Hematopoietic multipotent progenitor cell treated with erythropoietin and hydrocortisone succinate and interleukin-3 and kit ligand, for 8 days (in vitro differentiated cells): ENCODE measurements at places on chromosomes 12 and 14.
A peak's percentile ranks its signal among the peaks of the same experiment; 100 is the strongest.

DNA sequence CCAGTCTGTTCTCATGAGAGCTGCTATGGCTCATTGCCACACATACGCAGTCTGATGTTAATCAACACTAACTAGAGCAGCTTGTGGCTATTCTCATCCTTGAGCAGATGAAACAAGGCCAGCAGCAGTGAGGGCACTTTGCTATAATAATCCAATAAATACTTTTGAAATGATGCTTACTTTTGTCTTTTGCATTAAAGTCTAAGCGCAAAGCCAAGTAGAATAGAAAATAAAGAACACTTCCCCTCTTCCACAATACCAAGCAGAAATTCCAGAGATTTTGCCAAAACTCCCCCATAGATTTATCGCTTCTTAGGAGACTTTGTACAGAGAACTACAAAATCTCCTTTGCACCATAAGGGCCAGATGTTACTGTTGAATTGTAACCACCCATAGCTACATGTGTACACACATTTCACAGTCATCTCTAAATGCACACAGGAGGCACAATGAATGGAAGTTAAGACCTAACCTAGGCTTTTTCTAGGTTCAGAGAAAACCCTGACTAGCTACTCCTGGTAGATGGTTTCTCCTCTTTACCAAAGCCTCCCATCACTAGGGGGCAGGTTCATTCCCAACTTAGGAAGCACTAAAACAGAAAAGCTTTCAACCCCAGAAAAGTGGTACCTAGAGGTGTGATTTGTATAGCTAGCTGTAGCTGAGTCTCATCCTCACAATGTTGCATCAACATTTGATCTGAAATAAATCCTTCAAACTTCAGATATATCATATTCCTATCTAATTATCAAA lies 119.3 kb downstream of the HMGA2 start:
- no peak for DNase-seq

- DNase-seq: no peak
Measured at GRCh38 chr12:116138364-116138763, 139.1 kb downstream of the MED13L start.

DNA sequence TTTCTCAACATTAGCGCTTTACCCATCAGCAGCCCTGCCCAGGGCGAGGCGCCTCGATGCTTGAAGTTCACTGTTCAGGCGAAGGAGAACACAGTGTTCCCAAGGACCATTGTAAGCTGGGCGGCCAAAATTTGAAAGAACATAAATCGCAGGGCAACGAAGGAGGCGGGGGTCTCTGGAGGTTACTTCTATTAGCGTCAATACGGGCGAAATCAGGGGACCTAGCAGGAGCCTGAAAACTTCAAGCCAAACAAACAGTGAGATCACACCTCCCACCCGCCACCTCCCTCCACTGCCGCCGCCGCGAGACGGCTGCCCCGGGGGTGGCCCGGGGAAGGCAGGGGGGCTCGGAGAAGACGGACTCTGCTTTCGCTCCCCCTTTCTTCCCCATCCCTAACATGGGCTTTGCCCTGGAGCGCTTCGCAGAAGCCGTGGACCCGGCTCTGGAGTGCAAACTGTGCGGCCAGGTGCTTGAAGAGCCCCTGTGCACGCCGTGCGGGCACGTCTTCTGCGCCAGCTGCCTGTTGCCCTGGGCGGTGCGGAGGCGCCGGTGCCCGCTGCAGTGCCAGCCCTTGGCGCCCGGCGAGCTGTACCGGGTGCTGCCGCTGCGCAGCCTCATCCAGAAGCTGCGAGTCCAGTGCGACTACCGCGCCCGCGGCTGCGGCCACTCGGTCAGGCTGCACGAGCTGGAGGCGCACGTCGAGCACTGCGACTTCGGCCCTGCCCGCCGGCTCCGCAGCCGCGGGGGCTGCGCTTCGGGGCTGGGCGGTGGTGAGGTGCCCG lies at the start of gene PDZRN4:
PDZRN4 (plus strand) TSS at position 263 of the 783 bp plus-strand sequence.
- no peak for DNase-seq

GRCh38 chr12:121776190-121777098 lies 17.0 kb downstream of the RHOF start:
- peak; percentile 82 for DNase-seq

DNA sequence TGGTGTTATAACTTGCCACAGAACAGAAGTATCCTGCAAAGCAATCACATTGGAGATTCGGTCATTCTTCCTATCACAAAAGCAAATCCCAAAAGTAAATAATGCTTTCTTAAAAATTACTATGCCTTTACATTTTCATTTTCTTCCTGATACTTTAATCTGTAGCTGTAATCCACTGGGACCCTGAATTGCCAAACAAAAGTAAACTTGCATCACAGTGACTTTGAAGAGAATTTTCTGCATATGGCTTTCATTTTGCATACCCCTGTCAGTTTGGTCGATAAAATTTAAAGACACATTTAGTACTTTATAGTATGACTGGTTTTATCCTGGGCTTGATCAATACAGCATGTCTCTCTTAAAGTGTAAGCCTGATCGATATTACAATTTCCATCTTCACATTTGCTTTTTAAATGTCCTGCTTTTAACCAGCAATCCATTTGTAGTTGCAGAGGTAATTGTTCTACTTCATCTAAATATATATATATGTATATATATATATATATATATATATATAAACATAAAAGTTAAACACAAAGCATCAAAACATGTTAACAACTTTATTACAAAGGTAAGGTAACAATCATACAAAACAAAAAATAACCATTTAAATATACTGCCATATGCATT lies 53.7 kb upstream of the PLEKHA5 start:
- no peak for DNase-seq

DNA sequence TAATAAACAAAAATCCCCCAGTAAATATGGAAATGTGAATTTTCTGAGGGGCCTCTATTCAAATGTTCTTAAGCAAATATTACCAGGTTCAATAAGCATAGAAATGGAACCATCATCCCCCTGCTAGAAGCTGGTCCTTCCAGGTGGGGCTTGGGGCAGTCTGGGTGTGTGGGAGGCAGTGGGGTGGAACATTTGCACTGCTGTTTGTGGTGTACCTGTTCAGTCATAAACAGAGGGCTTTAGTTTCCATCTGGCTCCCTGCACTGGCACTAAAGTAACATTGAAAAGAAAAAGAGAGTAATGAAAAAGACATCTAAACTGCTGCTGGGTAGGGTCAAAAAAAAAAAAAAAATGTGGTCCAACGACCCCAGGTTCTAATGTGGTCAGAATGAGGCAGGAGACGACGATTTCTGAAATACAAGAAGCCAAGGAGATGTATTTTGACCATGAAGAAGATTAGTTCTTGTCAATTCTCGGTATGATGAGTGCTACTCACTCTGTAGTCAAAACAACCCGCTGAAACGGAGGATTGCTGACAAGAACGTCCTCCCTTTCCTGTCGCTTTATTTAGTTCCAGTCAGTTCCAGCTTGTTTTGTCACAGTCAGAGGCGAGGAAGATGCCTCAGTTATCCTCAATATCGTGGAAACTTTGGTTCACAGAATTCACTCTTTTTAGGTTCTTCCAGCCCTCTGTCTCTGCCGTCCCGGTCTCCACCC lies 44.2 kb upstream of the MANSC4 start:
- DNase-seq: no peak
